ENCODE measurements at places on chromosomes 2 and 18.

- no peak for DNase-seq
Measured at GRCh38 chr18:74679006-74679678, 81.5 kb downstream of the ZNF407 start.

DNA sequence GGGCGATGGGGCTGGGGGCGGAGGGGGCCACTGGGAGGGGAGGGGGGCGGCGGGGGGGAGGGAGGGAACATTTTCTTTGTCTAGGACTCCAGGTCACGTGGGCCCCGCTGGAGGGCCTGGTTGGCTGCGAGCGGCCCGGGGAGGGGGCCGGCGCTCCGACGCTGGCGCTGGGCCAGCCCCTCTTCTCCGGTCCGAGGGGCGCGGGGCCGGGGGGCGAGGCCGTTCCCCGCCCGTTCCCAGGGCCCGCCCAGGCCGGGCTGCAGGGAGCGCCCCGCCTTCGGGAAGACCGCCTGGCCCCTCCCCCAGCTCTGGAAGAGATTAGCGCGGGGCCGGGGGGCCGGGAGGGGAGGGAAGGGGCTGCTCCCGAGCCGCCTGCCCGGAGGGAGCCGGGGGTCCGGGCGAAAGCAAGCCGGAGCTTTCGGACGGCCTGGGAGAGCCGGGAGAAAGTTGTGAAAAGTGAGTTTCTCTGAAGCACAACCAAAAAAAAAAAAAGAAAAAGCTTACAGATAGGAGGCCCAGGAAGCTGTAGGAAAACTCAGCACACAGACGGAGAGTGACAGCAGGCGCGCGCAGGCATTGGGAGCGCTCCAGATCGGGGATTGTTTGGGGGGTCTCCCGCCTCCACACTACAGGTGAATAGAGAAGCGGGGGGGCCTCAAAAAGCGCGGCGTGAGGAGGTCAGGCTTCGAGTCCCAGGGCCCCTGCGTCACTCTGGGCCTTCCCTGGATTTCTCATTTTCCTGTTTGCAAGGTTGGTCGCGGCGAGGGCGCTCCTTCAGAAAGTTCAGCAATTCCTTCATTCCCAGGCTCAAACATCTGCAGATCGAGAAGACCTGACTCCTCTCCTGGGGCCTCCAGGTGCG is 84.1 kb upstream of the POMC start:
- peak; percentile 92 for DNase-seq

- no peak for DNase-seq
Measured at GRCh38 chr18:963276-963675, 58.6 kb downstream of the ADCYAP1 start.

DNA sequence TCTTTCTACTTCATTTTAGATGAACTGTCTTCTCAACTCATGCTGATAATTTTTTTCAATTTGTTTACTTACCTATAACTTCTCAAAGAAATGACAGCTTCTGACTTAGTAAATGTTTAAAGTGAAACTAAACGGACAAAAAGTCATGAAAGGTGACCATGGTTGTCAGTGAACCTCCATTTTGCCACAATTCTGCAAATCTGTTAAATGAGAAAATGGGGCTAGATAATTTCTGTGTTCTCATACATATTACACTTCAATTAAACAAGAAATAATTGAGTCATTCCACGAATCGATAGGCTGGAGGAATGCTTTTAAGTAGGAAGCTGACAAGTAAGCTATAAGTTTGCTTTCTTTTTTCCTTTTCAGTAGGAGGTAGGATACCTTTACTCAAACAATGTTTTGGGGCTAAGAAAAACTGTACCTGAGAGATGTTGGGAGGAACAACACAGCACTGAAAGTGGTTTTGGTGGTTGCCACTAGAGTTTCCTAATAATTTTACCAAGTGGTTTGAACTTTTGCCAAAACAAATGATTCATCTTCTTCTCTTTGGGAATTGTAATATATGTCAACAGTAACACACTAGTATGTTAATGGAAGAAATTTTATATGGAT is 17.1 kb downstream of the DYNAP start:
- DNase-seq, result no peak

Data from umbilical cord (tissue), 2 donors.